Activated CD8-positive, alpha-beta memory T cell treated with anti-CD3 and anti-CD28 coated beads for 1 hour (primary cell): ENCODE measurements at places on chromosomes 1 and 21.

- DNase-seq, result no peak
These were observed 78.3 kb downstream of the NUF2 start for GRCh38 chr1:163399976-163400601.

DNA sequence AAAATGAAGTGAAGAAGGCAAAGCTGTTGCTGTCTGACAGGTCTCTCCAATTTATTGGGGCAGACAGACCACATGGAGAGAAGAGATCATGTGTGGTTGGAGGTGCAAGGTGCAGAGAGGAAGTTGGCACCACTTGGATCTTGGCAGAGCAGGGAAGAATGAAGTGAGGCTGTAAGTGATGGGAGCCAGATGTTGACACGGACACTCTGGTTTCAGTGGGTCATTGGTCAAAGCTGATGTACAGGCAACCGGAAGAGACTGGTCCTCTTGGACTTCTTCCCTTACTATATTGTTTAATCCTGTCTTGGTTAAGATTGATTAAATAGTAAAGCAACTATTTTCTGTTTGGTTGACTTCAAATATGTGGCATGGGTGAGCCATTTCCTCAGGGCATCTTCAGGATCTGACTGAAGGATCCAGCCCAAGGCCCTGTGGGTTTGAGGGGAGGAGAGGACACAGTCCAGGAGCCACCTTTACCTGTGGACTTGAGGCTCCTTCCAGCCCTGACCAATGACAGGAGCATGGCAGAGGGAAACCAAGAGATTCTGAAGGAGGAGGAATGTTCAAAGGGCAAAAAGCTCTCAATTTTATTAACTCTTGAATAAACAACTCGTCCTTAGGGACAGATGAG lies 49.4 kb downstream of the NENF start:
- no peak for DNase-seq

DNA sequence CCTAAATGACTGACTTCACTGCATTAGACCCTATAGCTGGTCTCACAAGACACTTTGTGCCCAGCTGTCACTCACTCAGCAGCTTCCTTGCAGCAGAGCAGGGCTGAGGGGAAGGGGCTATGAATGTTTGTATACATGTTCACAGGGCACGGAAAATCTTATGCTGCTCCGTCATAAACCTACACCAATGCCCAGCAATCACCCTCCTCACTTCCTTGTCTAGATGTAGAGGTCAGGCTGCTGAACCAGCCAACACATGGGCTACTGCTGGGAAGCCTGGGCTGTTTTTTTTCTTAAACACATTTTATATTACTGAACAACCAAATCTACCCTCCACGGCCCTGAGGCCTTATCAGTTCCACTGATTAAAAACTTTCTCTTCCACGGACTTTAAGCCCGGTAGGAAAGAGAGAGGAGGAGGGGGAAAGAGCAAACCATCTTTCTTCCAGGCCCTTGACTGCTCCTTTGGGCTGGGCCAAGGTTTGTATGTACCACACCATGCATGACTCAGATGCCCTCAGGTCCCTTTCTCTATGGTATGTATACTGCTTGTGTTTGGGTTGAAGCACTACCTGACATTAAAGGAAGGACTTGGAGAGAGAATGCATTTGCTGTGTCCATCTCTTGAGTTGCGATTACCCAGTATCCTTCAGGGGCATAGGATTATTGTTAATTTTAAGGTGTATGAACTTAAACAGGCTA lies 12.7 kb downstream of the MTFR1L start:
- no peak for DNase-seq

DNA sequence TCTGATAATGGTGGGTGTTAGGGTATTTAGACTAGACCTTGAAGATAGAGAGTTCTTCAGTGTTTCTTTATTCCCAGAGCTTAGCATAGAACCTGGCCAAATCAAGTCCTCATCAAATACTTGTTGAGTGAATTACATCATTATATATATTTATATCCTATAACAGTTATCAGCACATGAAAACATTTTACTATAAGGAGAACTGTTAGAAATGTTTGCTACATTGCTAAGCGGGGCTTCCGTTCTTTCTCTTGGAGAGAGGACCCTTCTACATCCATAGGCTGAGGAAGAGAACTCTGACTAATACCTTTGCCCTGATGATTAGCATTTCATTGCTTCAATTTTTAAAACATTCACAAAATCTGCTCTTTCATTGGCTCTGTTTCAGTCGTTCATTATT lies 66.5 kb upstream of the NBL1 start:
- DNase-seq, result no peak

GRCh38 chr1:193434319-193434718 lies 247.9 kb upstream of the B3GALT2 start:
- DNase-seq, result no peak

DNA sequence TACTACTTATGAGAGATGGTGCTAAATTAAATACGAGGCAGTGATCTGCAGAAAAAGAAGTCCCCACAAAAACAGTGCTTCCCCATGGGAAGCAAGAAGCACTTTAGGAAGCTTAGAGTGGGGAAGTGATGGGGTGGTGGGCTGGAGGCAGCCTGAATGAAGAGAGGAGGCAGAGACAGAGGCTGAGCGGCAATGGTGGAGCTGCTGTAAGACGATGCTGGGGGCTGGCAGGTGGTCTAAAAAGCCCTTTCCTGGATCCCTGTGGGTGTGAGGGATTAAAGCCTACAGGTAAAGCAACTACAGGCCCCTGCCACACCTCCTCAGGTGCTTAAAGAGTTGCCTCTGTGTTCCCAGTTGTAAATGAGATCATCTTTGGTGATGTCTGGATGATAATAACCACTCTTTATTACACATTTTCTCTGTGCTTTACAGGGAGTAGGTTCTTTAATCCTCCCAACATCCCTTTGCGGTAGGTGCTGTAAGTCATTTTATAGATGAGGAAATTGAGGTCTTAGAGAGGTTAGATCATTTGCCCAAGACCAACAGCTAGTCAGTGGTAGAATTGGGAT lies 39.2 kb downstream of the CNN3 start:
- DNase-seq, result no peak

DNA sequence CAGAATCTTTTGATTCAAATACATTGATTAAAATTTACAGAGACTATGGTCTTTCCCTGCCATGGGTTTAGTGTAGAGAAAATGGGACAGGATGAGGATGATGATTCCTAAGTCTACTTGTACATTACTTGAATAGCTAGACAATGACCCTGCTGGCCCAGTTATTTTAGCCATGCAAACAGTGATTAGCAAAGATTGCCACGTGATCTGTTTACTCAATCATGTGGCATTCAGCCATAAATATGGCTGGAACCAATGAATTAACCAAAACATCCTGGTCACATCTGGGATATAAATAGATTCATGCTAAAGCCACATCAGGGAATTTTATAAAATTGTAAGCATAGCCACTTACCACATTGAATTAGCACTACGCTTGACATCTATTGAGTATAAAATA lies 167.3 kb downstream of the PBX1 start:
- no peak for DNase-seq

DNA sequence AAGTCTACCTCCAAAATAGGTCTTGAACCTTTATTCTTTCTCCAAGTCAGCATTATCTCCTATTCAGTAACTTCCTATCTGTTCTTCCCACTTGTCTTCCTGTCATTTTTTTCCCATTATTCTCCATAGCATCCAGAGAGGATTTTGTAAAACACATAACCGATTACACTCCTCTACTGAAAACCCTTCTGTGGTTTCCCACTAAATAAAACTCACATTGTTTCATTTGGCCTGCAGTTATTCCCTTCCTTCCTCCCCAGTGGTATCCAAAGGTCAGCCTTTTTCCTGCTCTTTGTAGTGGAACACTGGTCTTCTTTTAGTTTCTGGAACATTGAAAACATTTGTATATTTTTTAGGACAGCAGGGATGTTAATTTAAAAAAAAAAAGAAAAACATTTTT lies 266.0 kb downstream of the GPR52 start:
- DNase-seq, result no peak

GRCh38 chr21:15604413-15604812 lies 125.4 kb upstream of the USP25 start:
- no peak for DNase-seq

- no peak for DNase-seq
These were observed 81.9 kb downstream of the ATP1A1 start for GRCh38 chr1:116454940-116455339.

- no peak for DNase-seq
These were observed 8.0 kb downstream of the KCNK1 start for GRCh38 chr1:233621923-233622322.

DNA sequence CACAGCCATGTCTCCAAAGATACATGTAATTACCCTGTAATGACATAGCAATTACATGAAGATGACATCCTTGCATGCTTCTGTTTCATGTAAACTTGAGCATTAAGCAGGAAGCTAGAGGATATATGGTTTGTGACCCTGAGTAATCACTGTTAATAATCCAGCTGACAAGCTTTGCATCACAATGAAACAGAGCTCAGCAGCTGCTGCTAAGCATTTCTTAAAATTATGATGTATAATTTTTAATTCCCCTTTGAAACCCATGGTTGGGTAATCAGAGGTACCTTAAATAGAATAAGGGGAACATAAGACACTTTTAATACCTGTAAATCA lies 293.5 kb downstream of the NTNG1 start:
- no peak for DNase-seq

GRCh38 chr21:10464975-10465374 lies 56.4 kb upstream of the TPTE start:
- DNase-seq, result no peak
